Stimulated activated CD4-positive, alpha-beta T cell treated with anti-CD3 and anti-CD28 coated beads, Interleukin-1b, Interleukin-23, amount 100 ng/mL, for 1 hour (primary cell): ENCODE measurements at places on chromosomes 7 and 10.

- DNase-seq: no peak
These were observed 134.9 kb upstream of the SAMD8 start for GRCh38 chr10:74976565-74976964.

- DNase-seq: no peak
These were observed 54.8 kb downstream of the DYNC2I1 start for GRCh38 chr7:158911145-158911544.

DNA sequence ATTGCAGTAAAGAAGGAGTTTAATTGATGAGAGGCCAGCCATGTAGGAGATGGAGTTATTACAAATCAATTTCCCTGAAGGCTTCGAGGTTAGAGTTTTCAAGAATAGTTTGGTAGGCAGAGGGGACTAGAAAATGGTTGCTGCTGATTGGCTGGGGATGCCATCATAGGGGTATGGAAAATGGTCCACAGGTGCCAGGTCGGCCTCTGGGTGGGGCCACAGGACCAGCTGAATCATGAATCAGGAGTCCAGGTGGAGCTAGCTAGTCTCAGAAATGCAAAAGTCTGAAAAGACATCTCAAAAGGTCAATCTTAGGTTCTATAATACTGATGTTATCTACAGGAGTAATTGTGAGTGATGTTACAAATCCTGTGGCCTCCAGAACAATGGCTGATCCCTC is 714.0 kb upstream of the GHITM start:
- DNase-seq: no peak

GRCh38 chr7:101562531-101563197 is 66.4 kb downstream of the MYL10 start:
- no peak for DNase-seq

- no peak for DNase-seq
These were observed 3.6 kb downstream of the FAM53B start for GRCh38 chr10:124740369-124741280.

DNA sequence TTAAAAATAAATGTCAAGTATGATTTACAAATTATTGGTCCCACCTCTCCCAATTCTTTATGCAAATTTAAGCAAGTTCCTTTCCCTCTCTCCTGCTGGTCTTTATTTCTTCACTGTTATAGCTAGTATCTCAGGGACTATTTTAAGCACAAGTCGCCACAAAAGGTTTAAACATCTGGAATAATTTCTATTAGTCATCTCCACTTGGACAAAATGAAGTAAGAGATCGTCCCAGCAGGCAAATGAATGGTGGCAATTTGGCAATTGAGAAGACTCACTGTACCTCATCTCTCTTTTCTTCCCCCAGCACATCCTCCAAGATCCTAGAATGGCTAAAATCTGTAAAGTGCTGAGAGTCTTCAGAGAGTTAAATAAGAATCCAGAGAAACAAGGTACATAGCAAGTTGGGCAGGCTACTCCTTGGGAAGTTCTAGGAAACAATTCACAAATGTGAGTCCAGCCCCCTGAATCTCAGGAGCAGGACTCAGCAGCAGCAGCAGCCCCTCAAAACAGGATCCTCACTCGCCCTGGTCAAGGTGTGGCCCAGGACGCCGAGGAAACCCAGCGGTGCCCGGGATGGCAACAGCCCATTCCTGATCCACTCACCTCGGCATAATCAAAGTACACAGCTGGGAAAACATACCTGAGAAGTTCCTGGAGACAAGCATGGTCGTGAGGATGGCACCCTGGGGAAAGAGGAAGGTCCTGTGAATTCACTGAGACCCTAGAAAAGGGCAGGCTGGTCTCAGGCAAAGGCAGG is 30.3 kb upstream of the NDST2 start:
- no peak for DNase-seq

- DNase-seq: no peak
These were observed 191.8 kb upstream of the CXCL12 start for GRCh38 chr10:44576702-44577191.

GRCh38 chr10:31520986-31521831 is 202.2 kb downstream of the ZEB1 start:
- DNase-seq: no peak

DNA sequence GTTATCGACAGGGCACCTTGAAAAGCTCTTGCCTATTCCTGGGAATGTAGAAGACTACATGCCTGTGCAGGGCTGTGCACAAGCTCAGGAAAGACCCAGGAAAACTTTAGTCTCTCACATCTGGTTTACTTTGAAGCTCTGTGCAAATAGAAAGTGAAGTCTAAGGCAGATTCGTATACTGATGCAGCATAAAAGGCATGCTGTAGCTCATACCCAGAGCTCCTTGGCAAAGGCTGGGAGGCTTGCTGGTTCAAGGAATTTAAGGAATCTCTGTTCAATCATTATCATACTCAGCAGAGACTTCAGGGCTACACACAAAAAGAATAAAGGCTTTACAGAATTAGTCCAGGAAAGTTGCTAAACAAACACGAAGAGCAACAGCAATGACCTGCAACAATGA is 192.0 kb downstream of the OTUD1 start:
- DNase-seq: no peak

DNA sequence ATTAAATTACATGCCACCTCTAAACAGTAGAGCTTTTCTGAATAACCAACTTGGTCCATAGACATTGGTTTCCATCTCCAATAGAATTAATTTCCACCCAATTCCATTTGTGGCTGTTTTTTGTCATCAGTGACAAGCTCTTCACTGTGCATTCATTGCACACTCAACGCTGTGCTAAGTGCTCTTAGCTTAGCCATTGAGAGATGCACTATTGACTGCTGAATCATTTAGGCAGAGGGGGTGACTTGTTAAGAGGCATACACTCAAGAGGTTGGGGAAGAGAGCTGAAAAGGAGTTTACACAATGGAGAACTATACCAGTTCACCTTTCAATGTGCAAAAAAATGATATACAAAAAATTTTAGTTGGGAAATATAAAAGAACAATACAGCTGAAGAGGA is 31.9 kb upstream of the CBLL1 start:
- DNase-seq: no peak

DNA sequence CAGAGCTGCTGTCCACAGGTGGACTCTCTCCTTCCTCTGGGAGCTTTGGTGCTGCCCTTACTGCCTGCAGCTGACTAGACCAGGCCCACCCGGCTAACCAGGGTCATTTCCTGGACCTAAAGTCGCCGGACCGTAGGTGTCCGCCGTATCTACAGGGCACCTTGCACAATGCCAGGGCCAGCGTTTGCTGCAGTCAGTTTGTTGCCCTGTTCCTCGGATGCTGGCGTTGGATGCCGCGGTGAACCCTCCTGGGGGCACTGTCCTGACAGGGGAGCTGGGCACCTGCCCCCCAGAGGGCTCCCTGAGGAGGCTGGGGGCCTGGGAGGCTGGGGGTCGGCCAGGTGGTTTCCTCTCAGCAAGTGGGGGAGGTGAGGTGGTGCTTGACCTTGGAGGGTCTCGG is 96.6 kb downstream of the UNCX start:
- DNase-seq: no peak

DNA sequence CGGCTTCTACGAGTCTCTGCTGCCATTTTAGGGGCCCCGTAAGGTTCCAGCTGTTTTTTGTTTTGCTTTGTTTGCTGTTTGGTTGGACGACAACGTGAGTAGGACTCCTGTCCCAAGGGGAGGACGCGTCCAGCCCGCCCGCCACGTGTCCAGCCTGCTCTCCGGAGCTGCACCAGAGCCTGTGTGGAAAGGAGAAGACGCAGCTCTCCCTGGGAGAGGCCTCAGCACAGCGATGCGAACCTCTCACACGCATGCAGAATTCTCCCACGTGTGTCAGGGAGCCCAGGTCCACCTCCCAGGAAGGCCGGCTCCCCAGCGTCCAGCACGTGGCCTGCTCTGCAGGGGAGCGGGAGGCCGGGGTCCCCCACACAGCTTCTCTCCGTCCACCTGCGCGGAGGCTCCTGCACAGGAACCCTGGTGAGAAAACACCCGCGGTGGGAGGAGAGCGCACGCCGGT is 36.4 kb upstream of the DNAJB6 start:
- DNase-seq: no peak

DNA sequence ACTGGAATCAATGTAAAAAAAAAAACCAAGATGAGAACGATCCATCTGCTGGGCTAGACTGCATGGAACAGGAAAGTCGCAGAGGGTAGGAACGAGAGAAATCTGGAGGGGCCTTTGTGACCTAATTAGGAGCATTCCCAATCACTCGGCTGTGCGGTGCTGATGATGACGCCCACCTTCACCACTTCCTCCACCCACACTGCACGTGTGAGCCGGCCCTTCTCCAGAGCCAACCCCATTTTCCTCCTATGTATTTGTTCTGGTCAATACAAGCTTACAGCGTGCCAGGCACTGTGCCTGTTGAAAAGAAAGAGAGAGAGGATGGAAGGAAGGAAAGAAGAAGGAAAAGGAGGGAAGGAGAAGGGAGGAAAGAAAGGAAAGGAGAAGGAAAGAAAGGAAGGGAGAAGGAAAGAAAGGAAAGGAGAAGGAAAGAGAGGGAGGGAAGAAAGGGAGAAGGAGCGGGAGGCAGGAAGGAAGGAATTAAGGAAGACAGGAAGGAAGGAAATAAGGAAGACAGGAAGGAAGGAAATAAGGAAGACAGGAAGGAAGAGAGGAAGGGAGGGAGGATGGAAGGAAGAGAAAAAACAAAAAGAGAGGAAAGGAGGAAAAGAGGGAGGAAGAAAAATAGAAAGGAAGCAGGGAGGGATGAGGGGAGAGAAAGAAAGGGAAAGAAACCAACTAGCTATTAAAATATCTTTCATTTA is 35.5 kb upstream of the PTF1A start:
- DNase-seq: no peak

- DNase-seq: no peak
These were observed 228.6 kb downstream of the GLRX3 start for GRCh38 chr10:130364631-130365411.

DNA sequence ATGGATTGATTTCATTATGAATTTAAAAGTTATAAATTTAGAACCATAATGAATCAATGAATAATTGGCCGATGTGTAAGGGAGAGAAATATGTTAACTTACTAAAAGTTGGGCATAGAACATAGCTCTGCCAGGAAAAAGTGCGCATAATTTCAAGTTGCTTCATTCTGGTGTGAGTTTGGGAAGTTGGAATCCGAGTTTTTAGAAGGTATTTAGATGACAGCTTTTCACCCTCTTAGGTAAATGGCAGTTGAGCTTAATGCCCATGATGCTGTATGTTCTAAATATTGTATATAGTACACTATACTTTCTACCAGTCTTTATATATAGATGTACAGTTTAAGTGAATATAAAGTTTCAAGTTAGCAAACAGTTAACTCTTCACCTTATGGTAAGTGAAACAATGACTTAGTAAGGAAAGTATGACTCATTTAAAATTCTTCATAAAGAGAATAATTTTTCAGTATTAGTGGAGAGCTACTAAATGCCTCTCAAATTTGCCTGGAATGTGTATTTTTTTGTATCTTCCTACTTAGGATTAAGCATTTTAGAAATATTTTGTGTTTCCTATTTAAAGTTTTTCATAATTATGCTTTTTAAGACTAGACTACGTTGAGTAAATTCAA is 1.6 kb downstream of the C1GALT1 start:
- DNase-seq: no peak

DNA sequence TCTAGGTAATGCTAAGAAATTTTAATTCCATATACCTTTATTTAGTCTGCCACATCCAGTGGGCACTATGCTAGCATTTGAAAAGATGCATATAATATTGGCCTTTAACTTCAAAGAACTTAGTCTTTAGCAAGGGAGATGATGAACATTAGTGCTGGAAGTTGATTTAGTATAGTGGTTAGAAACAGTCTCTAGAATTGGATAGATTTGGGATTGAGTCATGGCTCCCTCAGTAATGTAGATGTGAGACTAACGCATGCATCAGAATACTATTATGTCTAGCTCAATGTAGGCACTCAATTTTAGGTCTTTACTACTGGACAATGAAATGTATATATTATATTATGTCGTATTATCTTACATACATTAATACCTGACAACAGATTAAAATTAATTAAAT is 5.8 kb downstream of the DKK1 start:
- DNase-seq: no peak

DNA sequence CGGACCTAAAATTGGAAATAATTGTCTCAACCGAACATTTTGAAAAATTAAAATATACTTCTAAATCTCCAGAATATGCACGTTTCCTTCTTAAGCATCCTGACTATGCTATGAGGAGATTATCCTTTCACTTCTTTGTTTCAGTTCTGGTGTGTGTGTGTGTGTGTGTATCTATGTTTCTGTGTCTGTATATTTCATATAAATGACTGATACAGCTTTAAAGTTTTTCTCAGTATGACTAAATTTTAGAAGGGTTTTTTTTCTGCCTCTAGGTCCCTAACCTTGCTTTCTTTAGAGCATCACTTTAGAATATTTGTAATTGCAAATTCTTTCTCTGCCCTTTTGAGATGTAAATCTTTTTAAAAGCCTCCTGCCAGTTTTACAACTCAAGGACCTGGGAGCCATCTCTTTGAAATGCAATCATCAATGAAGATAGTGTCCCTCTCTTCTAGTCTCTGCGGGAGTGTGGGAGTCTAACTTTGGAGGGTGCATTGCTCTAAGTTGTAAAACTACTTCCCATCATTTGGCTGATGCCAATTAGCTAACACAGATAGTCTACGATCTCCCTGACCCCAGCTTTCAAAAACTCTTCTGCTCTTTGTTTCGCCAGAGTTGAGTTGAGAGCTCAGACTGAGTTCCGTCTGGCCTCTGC is 782.0 kb upstream of the ZWINT start:
- no peak for DNase-seq

- no peak for DNase-seq
These were observed 446.3 kb upstream of the POT1 start for GRCh38 chr7:125375942-125376341.

DNA sequence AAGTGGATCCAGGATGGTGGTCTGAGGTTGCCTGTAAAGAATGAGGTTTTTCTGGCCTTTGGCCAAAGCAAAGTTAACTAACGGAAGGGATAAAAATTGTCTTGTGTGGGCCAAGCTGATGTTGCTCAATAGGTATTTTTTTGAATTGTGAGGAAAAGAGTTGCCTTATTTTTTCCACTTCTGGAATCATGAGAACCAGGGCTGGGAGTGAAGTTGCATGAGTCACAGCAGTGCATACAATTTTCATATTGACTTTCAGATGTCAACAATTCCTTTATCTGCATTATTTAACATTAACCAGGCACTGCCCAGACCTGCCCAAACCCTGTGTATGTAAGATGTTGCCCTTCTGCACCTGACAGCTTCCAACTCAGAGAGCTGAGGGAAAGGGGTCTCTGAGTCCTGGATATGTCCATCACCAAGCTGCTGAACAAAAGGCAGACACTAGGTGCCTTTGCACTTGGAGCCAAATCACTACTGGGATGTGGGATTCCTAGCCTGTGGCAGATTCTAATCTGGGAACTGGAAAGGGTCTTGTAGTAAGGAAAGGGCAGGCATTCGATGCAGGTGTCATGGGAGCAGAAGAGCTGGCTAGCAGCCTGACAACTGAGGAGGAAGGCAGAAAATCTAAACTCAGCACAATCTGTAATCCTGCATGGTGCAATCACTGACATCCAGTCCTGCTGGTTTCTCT is 52.3 kb upstream of the SLC35B4 start:
- DNase-seq: no peak

- DNase-seq: no peak
These were observed 125.9 kb upstream of the PPIF start for GRCh38 chr10:79221110-79222051.

GRCh38 chr7:22111661-22112060 is 166.0 kb upstream of the CDCA7L start:
- DNase-seq: no peak

GRCh38 chr7:79341902-79342301 is 111.6 kb downstream of the MAGI2 start:
- DNase-seq: no peak

GRCh38 chr7:117873310-117874190 is at the start of gene CTTNBP2:
Gene CTTNBP2 (minus strand): TSS chr7:117873441. CDS start chr7:117873415, 26 bp downstream.
- no peak for DNase-seq
